Activated naive CD4-positive, alpha-beta T cell treated with anti-CD3 and anti-CD28 coated beads, Interleukin-2, amount 10 ng/mL, durations not matched to agents 7 days and 5 days (primary cell): ENCODE measurements at places on chromosomes 16 and 17.
A peak's percentile ranks its signal among the peaks of the same experiment; 100 is the strongest.

- no peak for DNase-seq
Observed at GRCh38 chr16:86609661-86610060, 31.3 kb downstream of the FOXL1 start.

- no peak for DNase-seq
Observed at GRCh38 chr17:7328840-7329373, at the start of gene NEURL4. Gene NEURL4 (minus strand): TSS chr17:7329335. CDS start chr17:7329312, 23 bp downstream.

- DNase-seq = no peak
Observed at GRCh38 chr17:67845374-67845773, 20.1 kb downstream of the BPTF start.

DNA sequence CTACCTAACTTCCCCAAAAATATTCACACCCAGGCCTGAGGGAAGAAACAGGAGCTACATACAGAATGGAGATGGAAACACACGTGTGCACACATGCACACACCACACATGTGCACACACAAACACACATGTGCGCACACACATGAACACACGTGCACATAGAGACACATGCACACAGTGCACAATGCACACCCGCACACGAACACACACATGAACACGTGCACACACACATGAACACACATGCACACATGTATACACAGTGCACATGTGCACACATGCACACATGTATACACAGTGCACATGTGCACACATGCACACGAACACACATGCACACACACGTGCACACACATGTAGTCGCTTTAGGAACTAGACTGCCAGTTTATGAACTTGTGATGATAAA, 18.8 kb downstream of the CA5A start:
- DNase-seq = no peak

GRCh38 chr17:1091900-1092299, 87.9 kb downstream of the ABR start:
- DNase-seq = no peak

DNA sequence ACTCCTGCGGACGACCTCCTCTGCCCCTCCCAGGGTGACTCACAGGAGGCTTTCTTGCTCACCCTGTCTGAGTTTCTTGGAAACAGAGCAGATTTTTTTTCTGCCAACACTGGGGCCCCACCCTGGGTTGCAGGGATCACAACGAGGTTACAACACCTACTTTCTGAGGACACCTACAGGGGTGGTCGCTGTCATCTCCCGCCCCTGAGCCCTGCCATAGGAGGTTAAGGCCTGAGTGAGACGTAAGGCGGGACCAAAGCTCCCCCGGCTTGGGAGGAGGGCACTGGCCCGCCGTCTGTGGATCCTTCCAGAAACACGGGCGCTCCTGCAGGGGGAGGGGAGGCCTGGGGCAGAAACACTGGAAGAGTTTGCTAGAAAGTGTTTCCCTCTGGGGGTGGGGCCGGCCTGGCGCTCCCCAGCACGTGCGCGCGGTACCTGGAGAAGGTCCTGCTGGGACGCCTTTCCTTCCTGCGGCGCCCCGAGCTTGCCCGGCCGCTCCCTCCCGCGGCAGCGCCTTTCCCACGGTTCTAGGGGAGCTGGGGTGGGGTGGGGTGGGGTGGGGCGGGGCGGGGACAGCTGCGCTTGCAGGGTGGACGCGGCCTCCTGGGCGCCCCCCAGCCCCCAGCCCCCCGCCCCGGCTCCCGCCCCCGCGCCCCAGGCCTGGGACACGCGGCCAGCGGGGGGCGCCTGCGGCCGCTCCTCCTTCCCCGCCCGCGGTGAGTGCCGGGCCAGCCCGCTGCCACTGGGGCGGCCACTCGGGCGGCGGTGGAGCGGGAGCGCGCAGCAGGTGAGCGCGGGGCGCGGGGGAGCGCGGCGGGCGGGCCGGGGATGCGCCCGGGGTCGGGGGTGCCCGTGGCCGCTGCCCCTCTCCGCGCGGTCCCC, 20.7 kb upstream of the ADCY7 start:
- DNase-seq = peak; percentile 74

GRCh38 chr17:5638596-5638995, 54.3 kb upstream of the NLRP1 start:
- DNase-seq = no peak

GRCh38 chr16:57091200-57091974, 996 bp upstream of the CPNE2 start:
- no peak for DNase-seq

GRCh38 chr17:10013365-10014112, 108.5 kb upstream of the RCVRN start:
- no peak for DNase-seq

DNA sequence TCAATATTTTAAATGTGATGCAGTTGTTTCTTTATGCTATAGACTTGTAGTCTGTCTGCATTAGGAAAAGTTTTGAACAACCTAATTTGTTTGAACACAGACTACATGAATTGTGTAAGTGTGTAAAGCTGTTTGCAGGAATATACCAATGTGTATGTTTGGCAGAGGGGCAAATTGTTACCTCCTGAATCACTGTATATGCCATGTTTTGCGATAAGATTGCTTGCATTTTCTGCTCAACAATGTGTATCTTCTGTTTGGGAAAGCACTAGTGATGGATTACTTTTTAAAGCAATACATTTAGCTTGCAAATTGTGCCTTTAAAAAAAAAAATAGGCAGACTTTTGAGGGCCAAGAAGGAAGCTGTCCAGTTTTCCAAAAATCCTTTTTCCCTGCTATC, 14.6 kb downstream of the RBBP6 start:
- no peak for DNase-seq

DNA sequence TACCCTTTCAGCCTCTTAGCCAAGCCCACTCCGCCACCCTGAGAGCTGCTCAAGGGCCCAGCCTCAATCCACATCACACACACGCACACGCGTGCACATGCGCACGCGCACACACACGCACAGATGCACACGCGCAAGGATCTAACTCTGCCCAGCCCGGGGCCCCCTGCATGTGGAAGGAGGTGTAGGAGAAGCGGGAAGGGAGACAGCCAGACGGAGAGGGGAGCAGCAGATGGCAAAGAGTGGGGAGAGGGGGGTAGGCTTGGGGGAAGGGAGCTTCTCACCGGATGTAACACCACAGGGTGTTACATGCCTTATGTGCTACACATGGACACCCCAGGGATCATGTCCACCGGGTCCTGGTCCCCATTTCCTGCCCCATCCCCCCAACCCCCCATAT, 15.3 kb downstream of the DLG4 start:
- peak; percentile 39 for DNase-seq

GRCh38 chr16:82368041-82368440, 198.0 kb upstream of the MPHOSPH6 start:
- DNase-seq = no peak

DNA sequence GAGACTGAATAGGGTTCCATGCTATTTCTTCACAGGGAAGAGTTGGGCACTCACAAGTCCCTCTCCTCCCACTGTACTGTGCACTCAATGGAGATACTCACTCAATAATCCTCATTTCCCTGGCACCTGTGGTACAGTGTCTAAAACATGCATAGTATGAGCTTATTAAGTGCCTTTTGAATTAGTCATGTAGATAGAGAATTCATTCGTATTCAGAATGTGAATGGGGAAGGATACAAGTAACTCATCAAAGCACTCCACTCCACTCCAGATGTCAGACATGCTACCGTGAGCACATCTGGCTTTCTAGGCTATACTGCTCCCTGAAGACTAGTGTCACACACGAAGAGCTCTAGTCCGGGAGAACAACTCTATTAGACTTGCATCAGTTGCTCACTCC, 6.3 kb downstream of the C17orf75 start:
- DNase-seq = no peak

DNA sequence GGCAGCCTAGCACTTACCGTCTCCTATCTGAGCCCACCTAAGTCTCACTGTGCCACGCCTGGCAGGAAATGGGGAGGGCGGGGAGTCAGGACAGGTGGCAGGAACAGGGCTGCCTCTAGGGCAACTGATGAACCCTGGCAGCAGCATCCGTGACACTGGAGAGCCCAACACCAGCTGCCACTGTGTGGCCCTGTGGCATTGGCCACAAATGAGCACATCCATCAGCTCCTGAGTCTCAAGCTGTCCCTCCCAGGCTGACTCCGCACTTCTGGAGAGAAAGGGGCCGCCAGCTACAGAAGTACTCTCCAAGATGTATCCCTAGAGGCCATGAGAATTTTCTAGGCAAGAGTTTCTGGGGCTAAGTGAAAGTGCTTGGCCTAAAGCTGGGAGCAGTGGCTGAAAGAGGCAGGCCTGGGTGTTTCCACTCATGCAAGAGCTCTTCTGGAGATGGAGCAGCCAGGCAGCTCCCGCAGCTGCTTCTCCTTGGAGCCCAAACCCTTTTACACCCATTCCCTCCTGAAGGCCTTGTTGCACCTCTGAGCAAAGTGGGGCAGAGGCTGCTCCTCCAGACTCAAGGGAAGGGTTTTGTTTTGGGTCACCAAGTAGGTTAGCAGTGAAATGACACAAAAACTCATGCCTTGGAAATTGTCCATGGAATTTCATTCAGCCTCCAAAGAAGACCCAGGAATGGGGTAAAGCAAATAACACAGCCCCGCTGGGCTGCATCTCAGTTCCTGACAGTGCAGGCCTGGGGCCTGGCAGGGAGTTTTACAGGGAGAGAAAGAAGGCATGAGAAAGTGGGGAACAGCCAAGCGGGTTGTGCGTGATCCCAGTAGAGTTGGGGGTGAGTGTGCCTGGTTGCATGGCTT, 25.8 kb downstream of the PEMT start:
- DNase-seq = no peak

DNA sequence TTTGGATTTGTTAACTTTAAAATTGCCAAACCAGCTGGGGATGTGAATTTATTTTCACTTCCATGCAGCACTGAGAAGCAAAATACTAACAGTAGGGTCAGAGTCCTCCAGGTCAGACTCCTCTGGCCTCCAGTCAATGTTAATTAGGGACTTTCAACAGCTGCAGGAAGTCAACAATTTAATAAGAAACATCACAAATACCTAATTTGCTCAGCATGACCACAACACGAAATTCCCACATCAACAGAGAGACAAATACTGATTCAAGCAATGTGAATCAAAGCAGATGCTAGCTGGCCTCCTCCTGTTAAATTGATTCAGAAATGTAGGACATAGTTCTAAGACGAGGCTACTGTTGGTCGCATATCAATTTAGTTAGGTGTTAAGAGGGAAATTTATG, 111.7 kb downstream of the ABCA8 start:
- DNase-seq = no peak

- DNase-seq = peak; percentile 84
Observed at GRCh38 chr17:77372444-77373298, 231.9 kb downstream of the SEC14L1 start.

DNA sequence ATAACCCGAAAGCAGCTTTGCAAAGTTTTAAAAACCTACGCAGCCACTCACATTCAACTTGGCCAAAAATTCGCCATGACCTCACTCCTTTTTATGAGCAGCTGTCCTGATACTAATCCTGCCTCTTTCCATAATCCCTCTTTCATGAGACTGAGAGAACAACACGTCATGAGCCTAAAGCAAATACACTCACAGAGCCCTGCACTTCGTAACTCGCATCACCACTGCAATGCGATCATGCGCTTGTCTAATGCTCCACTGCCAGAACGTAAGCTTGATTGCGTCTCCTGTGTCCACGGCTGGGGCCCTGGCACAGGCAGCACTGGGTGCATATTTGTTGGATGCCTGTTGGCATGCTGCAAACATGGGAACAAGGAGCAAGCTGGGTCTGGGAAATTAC, 36.2 kb downstream of the CDRT4 start:
- no peak for DNase-seq

GRCh38 chr17:55564081-55564480, 52.8 kb upstream of the SMIM36 start:
- no peak for DNase-seq

GRCh38 chr16:9318764-9319163, 227.3 kb downstream of the HAPSTR1 start:
- DNase-seq = no peak

DNA sequence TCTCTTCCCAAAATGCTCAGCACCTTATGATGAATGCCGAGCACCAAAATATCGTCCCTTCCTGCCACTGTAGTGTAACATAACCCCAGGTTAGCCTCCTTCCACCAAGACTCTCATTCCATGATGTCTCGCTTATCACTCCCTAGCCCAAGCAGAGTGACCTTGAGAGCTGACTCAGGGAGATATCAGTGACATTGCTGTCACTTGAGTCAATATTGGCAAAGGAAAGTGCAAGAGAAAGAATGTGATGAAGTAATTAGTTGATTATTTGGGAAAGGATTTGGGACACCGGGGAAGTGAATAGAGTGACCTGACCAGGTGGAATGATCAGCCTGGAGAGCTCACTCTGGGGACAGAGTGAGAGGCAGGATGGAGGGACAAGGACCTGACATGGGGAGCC, 2.6 kb upstream of the ANKFN1 start:
- no peak for DNase-seq

GRCh38 chr16:35239561-35239960, 1780.1 kb downstream of the TP53TG3F start:
- DNase-seq = no peak

DNA sequence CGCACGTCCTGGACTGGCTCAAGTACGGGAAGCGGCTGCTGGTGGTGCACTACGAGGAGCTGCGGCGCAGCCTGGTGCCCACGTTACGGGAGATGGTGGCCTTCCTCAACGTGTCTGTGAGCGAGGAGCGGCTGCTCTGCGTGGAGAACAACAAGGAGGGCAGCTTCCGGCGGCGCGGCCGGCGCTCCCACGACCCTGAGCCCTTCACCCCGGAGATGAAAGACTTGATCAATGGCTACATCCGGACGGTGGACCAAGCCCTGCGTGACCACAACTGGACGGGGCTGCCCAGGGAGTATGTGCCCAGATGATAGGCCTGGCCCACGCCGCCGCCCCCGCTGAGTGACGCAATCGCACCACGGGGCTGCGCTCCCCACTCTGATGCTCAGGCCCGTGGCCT, 50.2 kb downstream of the WSCD1 start:
- DNase-seq = no peak

DNA sequence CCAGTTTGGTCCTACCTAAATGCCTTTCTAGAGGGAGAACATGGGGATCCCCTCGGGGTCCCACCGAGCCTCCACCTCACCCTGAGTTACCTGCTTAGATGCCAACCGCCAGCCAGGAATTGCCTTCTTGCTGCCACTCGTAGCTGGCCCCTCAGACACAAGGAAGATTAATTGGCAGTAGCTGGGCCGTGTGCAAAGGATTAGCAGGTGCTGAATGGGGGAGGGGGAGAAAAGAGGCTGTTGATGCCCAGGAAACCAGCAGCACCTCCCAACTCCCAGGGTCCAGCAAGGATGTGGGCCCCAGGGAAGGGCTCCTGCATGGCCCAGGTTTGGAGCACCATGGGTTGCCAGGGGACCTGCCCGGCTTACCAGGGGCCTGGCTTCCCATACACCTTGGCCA, at the start of gene CNGB1:
TSS of gene CNGB1 (minus strand) at position 159 of the 400 bp plus-strand sequence. CDS start 3,842 bp downstream, outside the sequence.
- no peak for DNase-seq

- DNase-seq = no peak
Observed at GRCh38 chr16:22786691-22787090, 27.3 kb upstream of the HS3ST2 start.

- no peak for DNase-seq
Observed at GRCh38 chr17:56798916-56799315, 34.8 kb downstream of the C17orf67 start.
